ENCODE measurements at places on chromosomes 3 and 15.

GRCh38 chr3:385151-385550 is 188.6 kb downstream of the CHL1 start:
- no peak for DNase-seq

DNA sequence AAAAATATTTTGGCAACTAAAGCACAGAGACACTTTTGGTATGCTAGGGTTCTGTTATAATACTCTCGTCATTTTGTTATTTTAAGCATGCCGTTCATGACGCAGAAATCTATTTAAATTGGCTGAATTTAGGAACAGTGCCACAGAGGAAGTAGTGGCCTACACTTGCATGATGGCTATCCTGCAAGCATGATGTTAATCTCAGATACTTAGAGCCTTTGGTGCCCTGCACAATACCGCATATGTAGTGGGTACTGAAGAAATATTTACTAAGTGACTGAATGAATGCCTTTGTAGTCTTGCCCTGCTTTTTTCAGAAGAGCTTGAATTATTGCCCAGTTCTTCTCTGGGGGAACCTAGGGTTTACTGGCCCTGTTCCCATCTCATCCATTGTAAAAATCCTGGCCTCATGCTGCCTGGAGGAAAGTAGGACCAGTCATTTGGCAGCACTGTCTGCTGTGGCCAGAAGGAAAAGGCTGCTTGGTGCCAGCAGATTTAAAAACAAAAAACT is 79.0 kb downstream of the SERPINI1 start:
- no peak for DNase-seq

GRCh38 chr3:127153506-127153815 is 39.5 kb upstream of the PRR23E start:
- no peak for DNase-seq

DNA sequence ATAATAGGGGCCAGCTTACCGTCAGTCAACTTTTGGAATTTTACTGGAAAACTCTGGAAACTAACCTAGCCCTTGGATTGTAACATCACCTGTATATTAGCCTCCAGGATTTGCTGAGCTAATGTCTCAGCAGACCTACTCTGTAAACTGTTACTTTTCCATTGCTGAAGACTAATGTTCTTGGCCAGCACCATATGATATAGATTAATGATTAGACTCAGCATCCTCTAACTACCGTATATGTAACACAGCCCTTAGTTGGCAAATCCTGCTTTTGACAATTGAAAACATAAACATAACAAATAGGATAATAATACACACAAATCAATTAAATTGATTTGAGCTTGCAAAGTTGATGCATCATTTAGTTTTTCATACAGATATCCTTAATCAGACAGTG is 26.6 kb upstream of the GBE1 start:
- no peak for DNase-seq

- no peak for DNase-seq
Measured at GRCh38 chr15:93331545-93332167, 242.6 kb upstream of the RGMA start.

- DNase-seq: no peak
Measured at GRCh38 chr15:70535955-70536338, 227.4 kb downstream of the UACA start.

GRCh38 chr3:43038010-43038409 is 58.9 kb downstream of the GASK1A start:
- DNase-seq: no peak

DNA sequence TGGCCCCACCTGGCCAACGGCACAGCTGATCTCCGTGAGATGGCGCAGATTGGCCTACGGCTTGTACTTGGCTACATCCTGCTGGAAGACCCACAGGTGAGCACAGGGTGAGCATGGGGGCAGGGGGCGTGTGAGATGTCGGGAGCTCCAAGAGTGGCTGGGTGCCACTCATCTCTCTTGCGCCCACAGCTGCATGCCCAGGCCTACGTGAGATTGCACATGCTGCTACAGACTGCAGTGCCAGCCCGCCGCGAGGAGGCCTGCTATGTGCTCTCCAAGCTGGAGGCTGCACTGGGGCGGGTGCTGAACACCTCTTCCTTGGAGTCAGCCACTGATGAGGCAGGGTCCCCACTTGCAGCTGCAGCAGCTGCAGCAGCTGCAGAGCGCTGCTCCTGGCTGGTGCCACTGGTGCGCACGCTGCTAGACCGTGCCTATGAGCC is 22.3 kb downstream of the NBEAL2 start:
- DNase-seq: no peak

DNA sequence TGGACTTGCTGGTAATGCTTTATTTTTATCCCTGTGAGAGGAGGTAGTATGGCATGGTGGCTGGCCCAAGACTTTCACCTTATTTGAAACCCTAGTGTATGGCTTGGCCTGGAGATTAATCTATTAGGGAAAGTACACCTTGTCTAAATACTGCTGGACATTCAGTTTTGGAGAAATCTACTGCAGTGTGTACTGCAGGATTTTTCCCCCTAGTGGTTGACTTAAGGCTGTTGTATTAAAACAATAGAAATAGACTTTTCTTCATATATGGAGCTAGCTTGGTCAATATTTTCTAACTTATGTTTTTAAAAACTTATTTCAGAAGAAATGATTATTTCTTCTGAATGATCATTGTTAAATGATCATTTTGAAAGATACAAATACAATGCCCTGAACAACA is 13.9 kb upstream of the SLITRK3 start:
- no peak for DNase-seq

DNA sequence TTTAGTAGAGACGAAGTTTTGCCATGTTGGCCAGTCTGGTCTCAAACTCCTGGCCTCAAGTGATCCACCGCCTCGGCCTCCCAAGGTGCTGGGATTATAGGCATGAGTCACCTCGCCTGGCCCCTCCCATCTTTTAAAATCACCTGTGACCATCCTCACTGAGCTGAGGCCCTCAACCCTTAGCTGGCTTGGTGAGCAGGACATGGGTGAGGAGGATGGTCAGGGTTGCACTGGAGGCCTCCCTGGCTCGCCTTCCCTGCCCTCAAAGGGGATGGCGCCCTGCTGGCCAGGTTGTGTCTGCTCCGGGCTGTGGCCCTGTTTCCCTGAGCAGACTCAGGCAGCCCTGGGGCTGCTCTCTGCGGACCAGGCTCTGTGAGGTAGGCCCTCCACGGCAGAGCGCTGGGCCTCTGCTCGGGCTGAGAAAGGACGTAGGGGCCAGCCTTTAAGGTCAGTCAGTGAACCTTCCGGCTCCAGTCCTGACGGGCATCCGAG is 33.7 kb downstream of the SYNM start:
- no peak for DNase-seq

DNA sequence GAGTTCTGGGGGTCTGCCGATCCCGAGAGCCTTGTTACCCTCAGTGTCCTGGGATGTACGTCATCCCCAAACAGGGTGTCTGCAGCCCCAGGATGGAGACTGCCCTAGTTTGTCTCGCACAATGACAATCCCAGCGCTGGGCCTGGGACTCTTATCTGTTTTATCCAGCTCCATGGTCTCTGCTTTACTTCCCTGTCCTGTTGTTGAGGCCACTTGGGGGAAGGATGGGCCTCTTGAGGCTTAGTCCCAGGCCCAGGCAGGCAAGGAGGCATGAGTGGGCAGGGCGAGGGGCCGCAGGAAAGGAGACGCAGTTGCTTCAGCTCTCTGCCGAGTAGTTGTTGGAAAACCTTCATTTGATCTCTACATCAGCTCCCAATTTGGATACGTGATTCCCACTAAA is 17.4 kb downstream of the SMAD6 start:
- no peak for DNase-seq

DNA sequence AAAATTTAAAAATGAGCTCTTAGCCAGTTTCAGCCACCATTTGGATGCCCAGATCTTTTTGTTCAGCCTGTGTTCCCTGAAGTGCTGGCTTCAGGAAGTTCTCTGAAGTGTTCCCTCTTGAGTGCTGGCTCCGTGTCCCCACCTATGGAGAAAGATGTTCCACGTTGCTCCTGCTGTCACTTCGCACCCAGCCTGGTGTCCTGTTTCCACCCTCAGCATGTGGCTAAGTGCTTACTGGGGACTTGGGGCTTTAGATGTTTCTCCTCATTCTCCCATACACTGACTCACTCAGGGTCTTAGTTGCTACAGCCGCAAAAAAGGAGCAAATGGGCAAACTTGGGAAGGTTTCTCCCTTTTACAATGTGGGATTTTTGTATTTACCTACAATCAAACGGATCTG is 16.6 kb downstream of the CHCHD6 start:
- DNase-seq: no peak

GRCh38 chr3:38039101-38039898 is at the start of gene DLEC1:
Gene DLEC1, plus strand, starts transcription at chr3:38039208. Its CDS starts 18 bp downstream, at chr3:38039226.
- DNase-seq: peak; percentile 86

All from naive thymus-derived CD4-positive, alpha-beta T cell (primary cell).